ENCODE measurements at places on chromosomes 4 and X. TPM values are rescaled to one million over a fixed set of nuclear protein-coding genes. Genes with fewer than 3 reads are reported as not detected.

Gene SLITRK2
- polyA plus RNA-seq = 50.3 TPM

Gene KDR
- polyA plus RNA-seq = not detected

Gene GATA1
- polyA plus RNA-seq = not detected

Gene SSX4B
- polyA plus RNA-seq = not detected

Gene XAGE2
- not detected for polyA plus RNA-seq
